ENCODE measurements at places on chromosomes 2 and 18.

- DNase-seq: no peak
Observed at GRCh38 chr18:34880403-34880802, 160.8 kb upstream of the MAPRE2 start.

GRCh38 chr2:140491876-140492275 is 1638.9 kb downstream of the LRP1B start:
- DNase-seq: no peak

- no peak for DNase-seq
Observed at GRCh38 chr2:201250741-201251140, 9.6 kb upstream of the CASP8 start.

DNA sequence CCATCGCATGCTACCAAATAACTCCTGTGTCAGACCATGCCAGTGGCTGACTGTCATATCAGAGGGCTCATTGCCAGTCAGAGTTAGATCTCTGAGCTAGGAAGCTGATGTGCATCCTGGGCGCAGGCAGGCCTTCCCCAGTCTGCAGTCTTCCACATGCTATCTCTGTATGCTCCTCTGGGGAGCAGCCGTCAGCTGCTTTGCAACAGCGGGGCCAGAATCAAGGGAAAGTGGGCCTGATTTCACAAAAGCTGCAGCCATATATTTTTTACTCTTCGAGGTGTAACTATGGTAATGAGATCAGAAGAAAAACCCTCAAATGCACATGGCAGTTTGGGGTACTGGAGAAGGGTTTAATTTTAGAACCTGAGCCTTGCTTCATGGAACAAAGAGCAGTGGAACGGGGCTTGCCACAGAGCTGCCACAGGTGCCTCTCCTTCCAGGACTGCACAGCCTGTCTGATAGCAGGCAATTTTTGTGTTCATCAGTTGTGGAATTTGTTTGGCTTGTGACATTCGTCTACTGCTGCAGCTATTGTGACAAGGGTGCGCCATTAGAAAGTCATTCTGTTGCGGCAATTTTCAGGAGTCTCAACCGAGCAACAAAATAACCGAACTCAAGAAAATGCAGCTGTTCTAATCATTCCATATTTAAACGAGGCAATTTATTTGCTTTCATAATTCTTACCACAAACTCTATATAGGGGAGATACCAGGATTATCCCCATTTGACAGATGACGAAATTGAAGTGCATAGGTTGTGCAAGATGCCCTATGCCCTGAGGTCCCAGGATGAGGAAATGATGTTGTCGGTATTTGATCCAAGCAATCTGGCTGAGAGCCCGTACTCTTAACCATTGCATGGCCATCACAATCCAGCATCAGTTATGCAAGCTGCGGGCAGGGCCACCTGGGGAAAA is 109.6 kb upstream of the CYRIA start:
- DNase-seq: no peak

GRCh38 chr2:174365571-174365970 is 30.0 kb upstream of the SCRN3 start:
- DNase-seq: no peak

DNA sequence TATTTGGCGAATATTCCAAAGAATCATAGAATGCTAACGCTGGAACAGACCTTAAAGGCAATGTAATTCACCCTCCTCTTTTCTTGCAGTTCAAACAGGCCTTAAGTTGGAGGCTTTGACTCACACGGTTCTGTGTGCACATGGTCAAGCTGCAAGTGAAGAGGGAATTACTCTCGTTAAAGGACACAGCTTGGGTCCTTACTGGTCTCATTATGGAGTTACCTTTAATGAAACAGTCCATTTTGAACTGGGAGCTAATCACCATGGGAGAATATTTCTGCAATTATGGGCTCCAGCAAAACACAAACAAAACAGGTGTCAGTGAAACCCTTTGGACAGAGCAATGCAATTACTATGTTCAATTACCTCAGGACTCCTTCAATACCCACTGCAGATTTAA is 135.5 kb downstream of the GAREM1 start:
- DNase-seq: no peak

- no peak for DNase-seq
Observed at GRCh38 chr18:59861963-59862819, 37.6 kb upstream of the PMAIP1 start.

GRCh38 chr18:41992066-41992465 is 37.0 kb downstream of the PIK3C3 start:
- no peak for DNase-seq

DNA sequence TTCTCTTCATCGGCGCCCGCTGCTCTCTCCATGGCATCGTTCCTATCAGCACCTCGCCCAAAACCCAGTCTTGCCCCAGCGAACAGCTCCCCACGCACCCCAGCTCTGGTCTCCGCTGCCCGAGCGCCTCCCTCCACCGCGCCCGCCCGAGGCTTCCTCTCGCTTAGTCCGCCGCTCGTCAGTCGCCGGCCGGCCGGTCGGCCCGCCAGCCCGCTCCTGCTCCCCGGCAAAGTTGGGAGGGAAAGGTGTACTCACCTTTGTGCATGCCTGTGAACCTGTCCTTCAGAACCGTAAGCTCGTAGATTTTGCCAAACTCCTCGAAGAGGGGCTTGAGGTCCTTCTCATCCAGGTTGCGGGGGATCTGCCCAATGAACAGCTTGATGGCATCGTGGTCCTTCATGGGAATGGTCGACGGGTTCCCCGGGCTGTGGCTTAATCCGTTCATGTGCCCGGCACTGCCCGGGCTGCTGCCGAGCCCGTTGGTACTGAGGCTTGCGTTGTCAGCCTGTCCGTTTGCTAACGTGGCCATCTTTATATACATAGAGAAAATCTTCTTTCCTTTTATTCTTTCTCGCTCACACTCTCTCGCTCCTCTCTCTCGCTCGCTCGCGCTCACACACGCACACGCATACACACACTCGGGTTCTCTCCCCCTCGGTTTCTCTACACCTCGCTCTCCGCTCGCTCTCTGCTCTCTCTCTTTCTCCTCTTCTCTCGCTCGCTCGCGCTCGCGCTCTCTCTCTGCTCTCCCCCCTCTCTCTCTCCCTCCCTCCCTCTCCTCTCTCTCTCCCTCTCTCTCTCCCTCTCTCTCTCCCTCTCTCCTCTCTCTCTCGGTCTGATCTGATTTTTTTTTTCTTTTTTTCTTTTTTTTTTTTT is at the start of gene CELF4:
Gene CELF4 (minus strand): TSS at position 698 of the 876 bp plus-strand sequence.
- DNase-seq: no peak

DNA sequence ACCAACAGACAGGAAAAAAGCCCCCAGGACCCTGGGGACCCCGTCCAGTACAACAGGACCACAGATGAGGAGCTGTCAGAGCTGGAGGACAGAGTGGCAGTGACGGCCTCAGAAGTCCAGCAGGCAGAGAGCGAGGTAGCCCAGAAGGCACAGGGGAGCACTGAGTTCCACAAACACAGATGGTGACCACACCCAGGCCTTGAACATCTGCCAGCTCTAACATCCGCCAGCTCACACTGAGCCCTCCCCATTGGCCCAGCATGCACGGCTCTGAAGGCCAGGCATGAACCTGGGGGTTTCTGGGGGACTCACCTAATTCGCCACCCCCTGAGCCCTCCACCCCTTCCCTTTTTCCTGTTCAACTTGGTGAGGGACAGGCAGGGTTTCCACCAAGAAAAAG is 25.6 kb upstream of the PRLH start:
- no peak for DNase-seq

GRCh38 chr2:173750353-173750801 is 214.8 kb downstream of the SP3 start:
- DNase-seq: no peak

- DNase-seq: no peak
Observed at GRCh38 chr2:112614201-112614840, 29.9 kb downstream of the CHCHD5 start.

DNA sequence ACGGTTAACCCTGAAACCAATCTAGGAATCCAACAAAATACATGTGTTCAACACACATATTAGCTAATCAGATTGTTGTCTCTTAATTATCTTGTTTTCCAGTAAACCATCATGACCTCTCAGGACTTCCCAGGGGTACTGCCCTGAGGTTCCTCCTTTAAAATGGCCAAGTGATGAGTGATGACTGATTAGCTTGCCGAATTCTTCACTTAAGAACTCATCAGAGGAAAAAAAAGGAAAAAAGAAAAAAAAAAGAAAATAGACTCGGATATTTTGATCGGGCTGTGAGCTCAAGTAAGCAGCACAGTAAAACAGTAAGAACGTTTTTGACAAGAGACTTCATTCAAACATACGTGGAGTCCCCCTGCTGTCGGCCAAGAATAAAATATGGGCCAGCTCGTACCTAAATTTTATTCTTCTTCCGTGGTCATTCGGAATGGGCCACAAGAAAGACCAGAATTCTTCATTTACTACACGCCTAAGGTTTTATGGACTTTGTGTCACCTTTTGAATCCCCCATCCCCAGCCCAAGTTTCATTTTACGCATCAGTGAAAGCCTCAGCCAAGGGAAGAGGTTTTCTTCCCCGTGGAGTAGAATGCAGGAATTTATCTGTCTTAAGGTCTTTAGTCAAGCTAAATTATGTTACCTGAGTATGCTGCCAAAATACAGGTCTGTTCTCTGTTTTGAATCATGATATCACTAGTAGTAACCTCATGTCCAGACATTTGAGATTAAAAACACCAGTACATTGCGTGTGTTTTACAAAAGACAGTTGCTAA is 40.5 kb downstream of the COLEC12 start:
- no peak for DNase-seq

- no peak for DNase-seq
Observed at GRCh38 chr2:227117027-227117426, 47.0 kb downstream of the COL4A4 start.

DNA sequence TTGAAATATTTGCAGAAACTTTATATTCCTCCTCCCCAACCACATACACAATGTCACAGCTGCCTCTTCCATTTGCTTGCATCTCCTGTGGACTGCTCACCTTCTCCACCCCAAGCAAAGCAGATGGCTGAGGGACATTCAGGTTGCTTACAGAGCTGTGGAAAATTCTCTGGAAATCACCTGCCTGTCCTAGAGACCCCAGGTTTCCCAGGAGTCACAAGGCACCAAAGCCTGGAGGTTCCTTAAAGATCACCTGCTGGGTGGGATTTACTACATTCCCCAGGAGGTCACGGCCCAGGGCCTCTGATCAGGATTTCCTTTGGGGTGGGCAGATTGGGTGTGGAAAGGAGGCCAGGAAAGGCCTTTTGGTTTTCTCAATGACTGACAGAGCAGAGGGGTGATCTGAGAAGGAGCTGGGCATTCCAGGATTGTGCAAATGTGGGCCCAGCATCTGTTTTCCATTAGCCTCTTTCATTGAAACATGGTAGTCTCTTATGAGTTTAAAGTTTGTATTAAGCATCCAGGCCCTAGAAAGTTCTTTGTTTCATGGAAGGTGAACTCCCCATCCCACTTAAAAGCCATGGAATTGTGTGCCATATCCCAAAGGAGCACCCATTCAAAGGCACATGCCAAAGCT is 410.7 kb upstream of the TNP1 start:
- no peak for DNase-seq

DNA sequence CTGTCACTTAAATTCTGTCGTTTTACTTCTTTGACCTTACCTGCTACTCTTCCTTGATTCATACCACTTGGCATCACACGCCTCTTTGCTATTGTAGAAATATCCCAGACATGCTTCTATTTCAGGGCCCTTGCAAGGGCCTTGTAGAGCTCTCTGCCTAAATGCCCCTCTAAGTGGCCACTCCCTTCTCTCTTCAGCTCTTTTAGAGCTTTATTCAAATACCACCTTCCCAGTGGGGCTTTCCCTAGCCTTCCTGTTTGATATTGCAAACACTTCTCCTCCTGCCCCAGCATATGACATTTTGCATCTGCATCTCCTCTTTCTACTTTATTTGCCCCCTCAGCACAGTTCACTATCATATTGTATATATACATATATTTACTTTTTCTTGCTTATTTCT is 54.0 kb downstream of the PELI1 start:
- DNase-seq: no peak

- no peak for DNase-seq
Observed at GRCh38 chr2:42777883-42778805, 14.2 kb upstream of the OXER1 start.

DNA sequence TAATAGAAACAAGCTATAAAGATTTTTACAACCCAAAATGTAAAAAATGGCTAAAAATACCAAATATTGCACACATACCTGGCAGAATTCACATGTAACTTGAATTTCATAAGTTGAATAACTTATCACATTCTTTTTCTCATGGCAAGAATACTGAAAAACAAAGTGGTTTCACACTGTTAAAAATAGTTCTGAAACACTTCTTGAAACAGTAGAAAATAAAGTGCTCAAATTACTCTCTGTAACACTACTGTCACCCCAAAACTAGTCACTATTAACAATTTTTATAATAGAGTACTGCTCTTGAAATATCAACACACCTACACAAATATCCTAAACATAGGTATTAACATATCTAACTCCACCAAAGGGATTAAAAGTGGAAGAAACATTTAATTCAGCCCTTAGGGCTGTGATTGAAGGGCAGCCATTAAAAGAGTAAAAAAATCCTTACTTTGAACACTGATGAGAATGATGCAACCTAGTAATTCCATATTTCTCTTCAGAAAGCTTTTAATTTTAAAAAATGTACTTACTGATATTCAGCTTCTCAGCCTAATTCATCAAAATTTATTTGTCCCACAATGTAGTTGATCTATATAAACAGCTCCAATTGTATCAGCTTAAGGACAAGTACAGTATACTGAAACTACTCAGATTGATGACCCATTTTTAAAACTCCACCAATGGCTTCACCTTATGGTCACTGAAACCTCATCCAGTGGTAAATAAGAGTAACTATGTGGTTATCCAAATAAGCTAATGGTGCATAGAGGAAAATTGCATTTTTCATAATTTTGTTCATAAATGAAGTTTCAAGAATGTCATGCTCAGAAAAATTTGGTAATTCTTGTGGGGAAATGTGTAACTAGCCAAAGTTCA is 31.4 kb downstream of the ATF2 start:
- DNase-seq: no peak

DNA sequence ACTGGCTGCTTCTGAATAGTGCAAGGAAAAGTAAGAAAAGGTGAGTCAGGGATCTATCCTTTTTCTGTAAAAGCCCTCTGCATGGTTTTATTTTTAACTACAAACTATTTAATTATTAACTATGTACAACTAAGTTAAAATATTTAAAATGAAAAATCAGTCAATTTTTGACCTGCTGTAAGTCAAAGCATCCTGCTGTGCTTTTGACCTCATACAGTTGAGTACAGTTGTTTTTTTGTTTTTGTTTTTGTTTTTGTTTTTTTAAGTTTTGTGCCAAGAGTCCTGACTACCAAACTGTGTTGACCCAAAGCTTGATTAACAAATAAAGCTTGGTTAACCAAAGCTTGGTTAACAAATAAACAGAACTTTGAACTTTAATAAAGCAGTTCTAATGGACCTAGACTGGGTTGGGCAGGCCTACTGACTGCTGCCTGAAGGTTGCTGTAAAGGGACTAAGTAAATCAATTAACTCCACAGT is at the start of gene ACMSD:
Gene ACMSD (plus strand): TSS at position 474 of the 478 bp plus-strand sequence. CDS start 67 bp downstream, outside the sequence.
- no peak for DNase-seq

DNA sequence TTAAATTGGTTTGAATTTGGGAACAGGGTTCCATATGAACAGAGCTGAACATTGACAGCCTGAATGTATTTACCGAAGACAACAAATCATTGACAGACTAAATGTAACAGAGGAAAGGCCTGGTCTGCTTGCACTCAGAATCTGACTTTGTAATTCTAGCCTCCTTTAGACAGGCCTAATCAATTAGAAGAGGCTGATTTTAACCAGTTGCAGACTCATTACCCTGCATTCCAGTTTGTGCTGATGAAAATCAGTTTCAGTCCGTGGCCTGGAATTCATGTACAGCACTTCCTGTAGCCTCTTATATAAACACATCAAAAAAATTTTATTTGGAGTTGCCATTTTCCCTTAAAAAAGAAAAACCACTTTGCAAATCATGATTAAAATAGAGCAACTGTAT is 93.1 kb upstream of the ZFP36L2 start:
- no peak for DNase-seq

Data from activated CD8-positive, alpha-beta memory T cell treated with anti-CD3 and anti-CD28 coated beads, Interleukin-2, amount 50 U/mL, for 4 hours (primary cell).